Kasumi-1 (cell line): ENCODE measurements at places on chromosomes 7 and 10.

DNA sequence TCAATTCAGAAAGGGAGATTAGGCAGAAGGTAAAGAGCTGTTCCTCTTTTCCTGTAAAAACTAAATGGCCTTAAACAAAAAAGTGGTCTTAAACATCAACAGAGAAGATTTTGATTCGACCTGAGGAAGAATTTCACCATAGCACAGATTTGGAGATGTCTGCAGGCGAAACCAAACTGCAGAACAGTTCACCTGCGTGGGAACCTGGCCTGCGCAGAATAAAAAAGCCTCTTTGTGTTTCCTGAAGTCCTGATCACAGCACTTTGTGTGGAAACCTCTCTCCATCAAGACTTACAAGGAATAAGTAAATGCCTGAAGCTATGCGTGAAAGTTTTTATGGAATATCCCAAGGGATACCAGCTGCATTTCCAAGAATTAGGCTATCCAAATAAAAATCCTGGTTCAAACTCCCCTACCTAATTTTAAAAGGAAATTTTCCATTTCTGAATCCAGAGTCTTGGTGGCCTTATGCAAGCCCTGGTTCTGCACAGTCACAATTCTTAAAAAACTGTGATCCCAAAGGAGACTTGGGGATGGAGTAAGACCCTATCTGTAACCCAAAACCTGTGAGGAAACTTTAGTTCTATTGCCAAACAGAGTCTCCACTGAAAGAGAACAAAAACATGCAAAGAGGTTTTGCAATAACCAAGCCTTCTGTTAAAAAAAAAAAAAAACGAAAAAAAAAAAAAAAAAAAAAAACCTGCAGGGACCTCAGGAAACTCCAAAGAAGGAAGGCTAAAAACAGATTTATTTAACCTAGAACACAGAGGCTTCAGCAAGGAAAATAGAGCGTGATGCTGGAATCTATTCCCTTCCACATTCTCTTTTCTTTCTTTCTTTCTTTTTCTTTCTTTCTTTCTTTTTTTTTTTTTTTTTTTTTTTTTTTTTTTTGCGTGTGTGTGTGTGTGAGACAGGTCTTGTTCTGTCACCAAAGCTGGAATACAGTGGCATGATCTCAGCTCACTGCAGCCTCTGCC is 10.4 kb downstream of the CALML3 start:
- DNase-seq: peak; percentile 35

DNA sequence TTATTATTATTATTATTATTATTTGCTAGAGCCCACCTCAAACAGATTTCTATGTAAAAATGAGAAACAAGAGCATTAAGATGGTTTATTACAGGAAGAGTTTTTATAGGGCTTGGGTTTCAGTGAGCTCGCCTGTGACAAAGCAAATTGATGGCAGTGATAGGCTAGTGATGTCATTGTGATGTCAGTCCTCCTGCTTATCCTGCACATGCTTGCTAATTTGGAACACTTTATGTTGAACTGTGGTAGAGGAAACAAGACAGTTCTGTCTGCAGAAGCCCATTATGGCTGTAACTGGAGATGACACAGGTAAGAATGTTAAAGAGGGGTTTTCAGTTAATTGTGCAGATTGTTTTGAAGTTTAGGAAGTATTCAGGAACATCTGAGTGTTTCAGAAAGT is 68.3 kb downstream of the CREM start:
- DNase-seq: no peak

- DNase-seq: peak; percentile 90
Observed at GRCh38 chr7:37920849-37921805, 687 bp downstream of the EPDR1 start.

DNA sequence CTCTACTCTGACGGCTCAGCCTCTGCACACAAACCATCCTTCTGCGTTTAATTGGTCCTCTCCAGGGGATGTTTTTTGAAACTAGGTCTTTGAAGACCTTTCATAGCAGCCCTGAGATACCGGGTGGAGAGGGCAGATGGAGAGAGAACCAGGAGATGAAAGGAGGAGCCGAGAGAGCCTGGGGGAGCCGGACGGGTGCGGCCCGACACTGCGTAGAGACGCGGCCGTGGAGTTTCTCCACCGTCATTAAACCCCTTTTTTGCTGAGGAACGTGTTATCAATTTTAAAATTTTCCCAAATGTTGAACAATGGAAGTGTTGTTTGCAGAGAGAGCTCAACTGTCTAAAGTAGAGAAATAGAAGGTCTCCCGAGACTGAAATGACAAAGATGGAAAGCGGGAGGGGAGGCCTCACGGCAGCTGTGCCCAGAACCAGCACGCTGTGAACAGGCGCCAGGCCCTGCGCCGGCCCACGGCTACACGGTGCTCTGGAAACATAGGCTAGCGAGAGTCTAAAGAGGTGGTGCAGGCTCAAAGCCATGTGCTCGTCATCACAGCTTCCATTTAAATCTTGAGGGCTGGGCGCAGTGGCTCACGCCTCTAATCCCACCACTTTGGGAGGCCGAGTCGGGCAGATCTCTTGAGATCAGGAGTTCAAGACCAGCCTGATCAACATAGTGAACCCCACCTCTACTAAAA is 307.0 kb downstream of the PTPRN2 start:
- no peak for DNase-seq

GRCh38 chr7:98506471-98506870 is 105.6 kb upstream of the BAIAP2L1 start:
- DNase-seq: no peak
